ENCODE measurements at places on chromosomes 6 and 20. TPM values are rescaled to one million over a fixed set of nuclear protein-coding genes. Genes with fewer than 3 reads are reported as not detected.

- H3K27me3 ChIP-seq: no peaks in the 10 kb centered on the region
- H3K4me1 ChIP-seq: peaks cover 29% of the 10 kb centered on the region
- DNase-seq: no peak
- H3K36me3 ChIP-seq: peaks cover 24% of the 10 kb centered on the region
- no peak overlapping the region for H3K4me3 ChIP-seq
- H3K27ac ChIP-seq: no peak overlapping the region
Measured at GRCh38 chr6:33692760-33693158, 18.7 kb downstream of the UQCC2 start.

The SUMO4 gene
- 2.1 TPM for total RNA-seq

DNA sequence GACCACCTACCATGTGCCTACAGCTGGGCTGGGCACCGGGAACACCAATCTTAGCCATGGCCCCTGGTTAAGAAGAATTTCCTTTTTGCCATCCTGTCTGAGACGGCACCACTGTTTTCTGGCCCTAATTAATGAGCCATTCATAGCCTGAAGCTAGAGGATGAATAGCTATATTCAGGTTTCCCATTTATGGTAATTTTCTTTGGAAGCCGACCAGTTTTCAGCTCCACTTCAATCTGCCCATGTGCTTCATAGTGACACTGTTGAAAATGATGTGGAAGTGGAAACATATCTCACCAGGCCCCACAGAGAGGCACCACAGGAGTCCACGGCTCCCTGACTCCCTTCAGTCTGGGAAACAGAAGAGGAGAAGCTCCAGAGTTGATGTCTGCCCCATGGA, 22.6 kb upstream of the ULBP3 start:
- no peak for DNase-seq
- H3K27ac ChIP-seq: no peak overlapping the region
- no peaks in the 10 kb centered on the region for H3K27me3 ChIP-seq
- H3K4me3 ChIP-seq: no peak overlapping the region
- H3K4me1 ChIP-seq: no peaks in the 10 kb centered on the region
- no peaks in the 10 kb centered on the region for H3K36me3 ChIP-seq

GRCh38 chr20:34834459-34834893, 9.0 kb upstream of the NCOA6 start:
- DNase-seq: no peak
- H3K4me1 ChIP-seq: no peaks in the 10 kb centered on the region
- H3K36me3 ChIP-seq: no peaks in the 10 kb centered on the region

DNA sequence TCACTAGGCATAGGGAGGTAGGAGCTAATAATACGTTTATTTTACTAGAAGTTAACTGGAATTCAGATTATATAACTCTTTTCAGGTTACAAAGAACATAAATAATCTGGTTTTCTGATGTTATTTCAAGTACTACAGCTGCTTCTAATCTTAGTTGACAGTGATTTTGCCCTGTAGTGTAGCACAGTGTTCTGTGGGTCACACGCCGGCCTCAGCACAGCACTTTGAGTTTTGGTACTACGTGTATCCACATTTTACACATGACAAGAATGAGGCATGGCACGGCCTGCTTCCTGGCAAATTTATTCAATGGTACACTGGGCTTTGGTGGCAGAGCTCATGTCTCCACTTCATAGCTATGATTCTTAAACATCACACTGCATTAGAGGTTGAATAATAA, 1.1 kb downstream of the HFE start:
- peak overlapping the region; percentile 78 for H3K4me3 ChIP-seq
- no peak for DNase-seq
- no peaks in the 10 kb centered on the region for H3K27me3 ChIP-seq
- H3K27ac ChIP-seq: peak overlapping the region; percentile 75
- no peaks in the 10 kb centered on the region for H3K36me3 ChIP-seq

DNA sequence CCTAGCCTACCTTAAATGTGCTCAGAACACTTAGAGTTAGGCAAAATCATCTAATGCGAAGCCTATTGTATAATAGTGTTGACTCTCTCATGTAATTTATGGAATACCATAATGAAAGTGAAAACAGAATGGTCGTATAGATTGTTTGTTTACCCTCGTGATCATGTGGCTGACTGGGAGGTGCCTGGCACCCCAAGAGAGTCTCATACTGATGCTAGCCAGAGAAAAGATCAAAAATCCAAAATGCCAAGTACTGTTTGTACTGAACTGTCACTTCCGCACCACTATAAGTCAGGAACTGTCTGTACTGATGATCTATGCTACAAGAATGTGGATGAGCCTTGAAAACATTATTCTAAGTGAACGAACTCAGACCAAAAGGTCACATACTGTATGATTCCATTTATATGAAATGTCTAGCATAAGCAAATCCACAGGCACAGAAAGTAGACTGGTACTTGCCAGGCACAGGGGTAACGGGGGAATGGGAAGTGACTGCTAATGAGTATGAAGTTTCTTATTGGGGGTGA, 22.4 kb downstream of the ZMYND8 start:
- no peak overlapping the region for H3K27ac ChIP-seq
- peaks cover 7% of the 10 kb centered on the region for H3K4me1 ChIP-seq
- no peaks in the 10 kb centered on the region for H3K27me3 ChIP-seq
- peaks cover 31% of the 10 kb centered on the region for H3K36me3 ChIP-seq
- no peak overlapping the region for H3K4me3 ChIP-seq

The FHL5 gene
- not detected for total RNA-seq

GRCh38 chr6:61711849-61712248, 574.2 kb downstream of the KHDRBS2 start:
- H3K27me3 ChIP-seq: no peaks in the 10 kb centered on the region
- no peaks in the 10 kb centered on the region for H3K4me1 ChIP-seq
- no peaks in the 10 kb centered on the region for H3K36me3 ChIP-seq
- H3K27ac ChIP-seq: no peak overlapping the region

GRCh38 chr6:168044521-168045130, 34.4 kb downstream of the FRMD1 start:
- H3K4me3 ChIP-seq: no peak overlapping the region
- no peak for DNase-seq
- H3K36me3 ChIP-seq: no peaks in the 10 kb centered on the region

- H3K4me1 ChIP-seq: no peaks in the 10 kb centered on the region
- H3K27me3 ChIP-seq: no peaks in the 10 kb centered on the region
- H3K27ac ChIP-seq: no peak overlapping the region
- H3K36me3 ChIP-seq: no peaks in the 10 kb centered on the region
- H3K4me3 ChIP-seq: no peak overlapping the region
Measured at GRCh38 chr6:121816361-121816760, 380.9 kb downstream of the GJA1 start.

The SCRT2 gene
- total RNA-seq: not detected

The LRRN4 gene
- total RNA-seq: not detected

- no peaks in the 10 kb centered on the region for H3K4me1 ChIP-seq
- DNase-seq: no peak
- no peak overlapping the region for H3K4me3 ChIP-seq
- no peaks in the 10 kb centered on the region for H3K36me3 ChIP-seq
- H3K27ac ChIP-seq: no peak overlapping the region
- H3K27me3 ChIP-seq: peaks cover 1% of the 10 kb centered on the region
Measured at GRCh38 chr20:63452341-63452740, 20.1 kb downstream of the KCNQ2 start.

DNA sequence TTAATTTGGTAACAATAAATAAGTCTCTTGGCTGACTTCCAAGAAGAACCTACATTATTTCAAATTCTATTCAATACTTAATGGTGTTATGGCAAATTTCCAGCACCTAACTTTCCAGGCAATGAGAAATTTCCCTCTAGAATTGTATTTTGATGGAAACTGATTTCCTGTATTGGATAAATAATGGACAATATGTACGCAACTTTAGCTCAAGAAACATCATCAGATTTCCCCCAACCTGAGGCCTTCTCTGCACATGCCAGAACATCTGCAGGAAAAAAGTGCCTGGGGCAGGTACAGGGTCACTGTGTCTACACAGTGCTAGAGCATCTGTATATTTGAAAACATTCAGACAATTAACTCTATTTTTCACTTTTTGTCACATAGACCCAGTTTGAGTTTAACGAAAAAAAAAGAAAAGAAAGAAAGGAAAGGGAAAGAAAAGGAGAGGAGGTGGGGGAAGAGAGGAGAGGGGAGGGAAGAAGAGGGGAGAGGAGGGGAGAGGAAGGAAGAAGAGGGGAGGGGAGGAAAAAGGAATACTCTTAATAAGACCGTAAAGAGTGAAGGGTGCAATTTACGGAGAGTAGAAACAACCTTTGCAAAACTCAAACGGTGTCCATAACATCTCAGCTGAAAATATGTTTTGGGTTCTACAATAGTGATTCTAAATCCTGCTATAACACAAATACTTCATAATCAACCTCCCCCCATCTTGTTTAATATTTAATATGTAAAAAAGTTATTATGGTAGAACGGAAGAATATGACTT, 130.0 kb downstream of the TSHZ2 start:
- H3K4me3 ChIP-seq: no peak overlapping the region
- DNase-seq: no peak
- no peak overlapping the region for H3K27ac ChIP-seq
- H3K36me3 ChIP-seq: no peaks in the 10 kb centered on the region
